ENCODE measurements at places on chromosomes 7 and 10. TPM values are rescaled to one million over a fixed set of nuclear protein-coding genes. Genes with fewer than 3 reads are reported as not detected.

The HOXA1 gene
- 0.30 TPM for total RNA-seq

The HOXA7 gene
- total RNA-seq, result 0.83 TPM

The FAS gene
- total RNA-seq, result 13.9 TPM

The LIMK1 gene
- total RNA-seq, result 24.6 TPM

The CALML3 gene
- not detected for total RNA-seq

The UTF1 gene
- total RNA-seq, result not detected

The SP8 gene
- 1.0 TPM for total RNA-seq

The PDE6C gene
- total RNA-seq, result 0.07 TPM

The DDC gene
- total RNA-seq, result 56.1 TPM

The SLC26A5 gene
- total RNA-seq, result 0.08 TPM

The LLCFC1 gene
- not detected for total RNA-seq

The MRPL32 gene
- total RNA-seq, result 67.4 TPM

The STAG3 gene
- total RNA-seq, result 0.20 TPM

The VWDE gene
- 2.1 TPM for total RNA-seq

The FRMPD2 gene
- total RNA-seq, result 0.52 TPM

The GIMAP8 gene
- 0.10 TPM for total RNA-seq

The HOXA6 gene
- total RNA-seq, result not detected

The GRK5 gene
- total RNA-seq, result 19.9 TPM

The PAPSS2 gene
- total RNA-seq, result 47.0 TPM

The FAM241B gene
- total RNA-seq, result 3.7 TPM

The GRM3 gene
- total RNA-seq, result 0.03 TPM

The SEMA4G gene
- 48.6 TPM for total RNA-seq

The CRYGN gene
- total RNA-seq, result not detected

The HOXA4 gene
- 1.4 TPM for total RNA-seq

The ANLN gene
- total RNA-seq, result 26.3 TPM

The WNT8B gene
- total RNA-seq, result not detected

The NACAD gene
- 1.4 TPM for total RNA-seq

The MMD2 gene
- not detected for total RNA-seq

The MNX1 gene
- total RNA-seq, result 2.3 TPM

The CDK13 gene
- total RNA-seq, result 76.0 TPM

The MYOF gene
- total RNA-seq, result 41.8 TPM

The GJD4 gene
- 0.17 TPM for total RNA-seq

The ZNF804B gene
- total RNA-seq, result not detected

The TMEM176B gene
- 200 TPM for total RNA-seq

The GNGT1 gene
- total RNA-seq, result not detected

The SH2D4B gene
- not detected for total RNA-seq

The ANKRD7 gene
- total RNA-seq, result 0.10 TPM

The DPYSL4 gene
- total RNA-seq, result 2.8 TPM

All from hepatocyte (in vitro differentiated cells).